ENCODE measurements at places on chromosomes 6 and 20.

GRCh38 chr6:110408901-110409300 is 6.5 kb downstream of the DDO start:
- DNase-seq: no peak

DNA sequence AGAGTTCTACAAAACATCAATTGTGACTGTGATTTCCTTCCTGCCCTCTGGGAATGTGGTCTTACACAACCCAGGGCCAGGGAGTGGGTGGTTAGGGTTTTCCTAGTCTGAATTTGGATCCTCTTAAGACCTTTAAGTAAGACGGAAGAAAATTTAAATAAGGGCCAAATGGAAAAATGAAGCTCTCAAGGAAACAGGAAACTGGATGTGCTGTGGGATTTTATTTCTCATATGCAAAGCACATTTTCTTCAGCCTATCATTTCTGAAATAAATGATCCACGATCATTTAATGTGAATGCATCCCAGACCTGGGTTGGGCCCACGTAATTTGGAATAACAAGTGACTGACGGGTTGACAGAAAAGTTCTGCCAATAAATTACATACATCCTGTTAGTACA is 243.6 kb downstream of the CLIC5 start:
- no peak for DNase-seq

GRCh38 chr20:50187403-50188051 is 3.1 kb upstream of the CEBPB start:
- no peak for DNase-seq

DNA sequence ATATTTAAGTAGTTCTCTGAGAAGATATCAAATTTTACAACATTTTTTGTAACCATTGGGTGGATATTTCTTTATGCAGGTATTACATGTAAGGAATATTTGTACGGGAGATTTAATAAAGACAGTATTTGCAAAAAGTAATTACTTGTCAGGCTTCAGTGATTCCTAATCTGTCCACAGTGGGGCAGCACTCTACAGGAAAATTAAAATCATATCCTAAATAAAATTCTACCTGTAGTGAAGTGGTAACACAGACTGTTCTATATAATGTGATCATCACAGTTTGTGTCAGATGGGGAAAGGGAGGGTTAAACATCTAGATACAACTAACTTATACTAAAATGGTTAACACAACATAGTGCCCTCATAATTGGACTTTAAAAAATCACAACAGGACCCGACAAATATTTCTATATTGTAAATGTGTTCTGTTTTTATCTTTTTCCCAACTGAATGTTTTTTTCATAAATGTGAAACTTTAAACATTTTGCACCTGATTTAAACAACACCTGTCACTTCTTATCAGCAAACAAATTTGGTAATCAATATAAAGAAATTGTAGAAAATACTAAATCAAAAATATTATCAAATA is 145.6 kb upstream of the MANEA start:
- peak; percentile 30 for DNase-seq

- DNase-seq: no peak
Measured at GRCh38 chr6:122697458-122697857, 82.1 kb upstream of the FABP7 start.

Measured in T-helper 17 cell (primary cell).